WTC11 (cell line): ENCODE measurements at places on chromosomes 5 and 9. TPM values are rescaled to one million over a fixed set of nuclear protein-coding genes. Genes with fewer than 3 reads are reported as not detected.

GRCh38 chr5:146646441-146646840 lies 130.5 kb upstream of the GPR151 start:
- no peak for DNase-seq
- H3K4me3 ChIP-seq, result no peak overlapping the region
- no peak overlapping the region for H3K27ac ChIP-seq
- peaks cover 6% of the 10 kb centered on the region for H3K4me1 ChIP-seq
- H3K27me3 ChIP-seq, result no peaks in the 10 kb centered on the region
- no peaks in the 10 kb centered on the region for H3K36me3 ChIP-seq

DNA sequence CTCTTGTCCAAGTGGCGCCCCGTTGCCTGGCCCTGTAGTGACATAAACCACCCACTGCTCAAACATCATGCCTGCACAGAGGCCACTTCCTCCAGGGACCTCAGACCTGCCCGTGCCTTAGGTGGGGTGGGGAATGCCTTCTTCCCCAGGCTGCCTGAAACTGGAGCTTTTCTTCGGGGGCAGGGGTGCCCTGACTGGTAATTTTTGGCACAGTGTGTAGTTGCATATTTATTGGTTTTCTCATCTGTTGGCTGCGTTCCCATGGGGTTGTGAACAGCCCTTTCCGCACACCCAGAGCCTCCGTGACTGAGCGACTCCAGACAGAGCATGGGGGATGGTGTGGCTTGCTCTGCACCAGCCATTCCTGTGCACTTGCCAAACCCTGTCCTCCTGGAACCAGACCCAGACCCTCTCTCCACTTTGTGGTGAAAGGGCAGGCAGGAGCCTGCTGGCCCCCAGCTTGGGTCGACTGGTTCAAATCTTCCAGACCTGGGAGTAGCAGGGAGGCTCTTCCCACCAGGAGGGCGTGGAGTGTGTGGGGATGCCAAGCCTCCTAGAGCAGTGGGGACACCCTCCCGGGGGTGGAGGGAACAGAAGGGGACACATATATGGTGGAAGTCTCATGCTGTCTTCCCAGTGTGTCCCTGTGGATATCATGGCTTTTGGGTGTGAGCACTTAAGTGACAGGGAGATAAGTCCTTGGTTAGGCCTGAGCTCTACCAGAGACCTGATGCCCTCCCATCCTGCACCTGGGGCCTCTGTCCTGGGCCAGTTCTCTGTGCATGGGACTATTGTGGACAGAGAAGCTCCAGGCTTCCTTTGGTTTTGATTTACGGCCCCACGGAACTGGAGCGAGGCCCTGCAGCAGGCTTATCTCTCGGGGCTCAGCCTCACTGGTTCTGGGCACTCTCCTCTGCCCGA lies 39.6 kb downstream of the WNK2 start:
- peak overlapping the region; percentile 38; the same call in 1 of the 2 replicates for H3K27ac ChIP-seq
- peaks cover 15% of the 10 kb centered on the region for H3K4me1 ChIP-seq
- H3K4me3 ChIP-seq, result no peak overlapping the region
- no peaks in the 10 kb centered on the region for H3K27me3 ChIP-seq
- no peak for DNase-seq

DNA sequence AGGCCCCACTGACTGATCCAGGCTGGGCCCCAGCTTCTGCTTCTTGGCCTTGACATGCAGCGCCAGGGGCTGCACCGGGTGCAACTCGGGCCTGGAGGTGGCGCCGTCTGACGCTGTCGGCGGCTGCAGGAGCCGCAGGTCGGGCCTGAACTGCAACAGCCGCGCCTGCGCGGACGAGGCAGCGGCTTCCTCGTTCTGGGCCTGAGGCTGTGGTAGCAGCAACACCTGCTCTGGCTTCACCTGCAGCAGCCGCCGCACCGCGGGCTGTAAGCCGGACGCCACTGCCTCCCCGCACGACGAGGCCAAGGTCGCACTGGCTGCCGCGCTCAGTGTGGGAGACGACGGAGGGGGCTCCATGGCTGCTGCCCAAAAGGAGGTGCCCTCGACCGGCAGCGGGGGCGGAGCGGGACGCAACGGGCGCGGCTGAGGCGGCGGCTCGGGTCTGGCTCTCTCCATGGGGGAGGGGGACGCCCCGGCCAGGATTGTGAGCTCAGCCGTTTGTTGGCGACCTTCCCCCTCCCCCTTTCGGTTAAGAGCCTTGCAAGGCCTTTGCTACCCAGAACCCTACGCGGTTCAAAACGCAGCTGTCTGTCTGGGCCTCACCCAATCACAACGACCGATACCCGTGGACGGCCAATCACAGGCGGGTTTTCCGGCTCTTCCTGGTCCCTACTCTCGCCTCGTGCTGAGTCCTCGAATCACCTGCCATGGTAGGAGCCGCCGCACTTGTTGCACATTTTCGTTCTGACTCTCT lies 438 bp downstream of the SOX30 start:
- peak; percentile 89 for DNase-seq
- H3K4me3 ChIP-seq, result peak overlapping the region; percentile 57
- peaks cover 22% of the 10 kb centered on the region for H3K36me3 ChIP-seq
- peaks cover 45% of the 10 kb centered on the region for H3K27me3 ChIP-seq

DNA sequence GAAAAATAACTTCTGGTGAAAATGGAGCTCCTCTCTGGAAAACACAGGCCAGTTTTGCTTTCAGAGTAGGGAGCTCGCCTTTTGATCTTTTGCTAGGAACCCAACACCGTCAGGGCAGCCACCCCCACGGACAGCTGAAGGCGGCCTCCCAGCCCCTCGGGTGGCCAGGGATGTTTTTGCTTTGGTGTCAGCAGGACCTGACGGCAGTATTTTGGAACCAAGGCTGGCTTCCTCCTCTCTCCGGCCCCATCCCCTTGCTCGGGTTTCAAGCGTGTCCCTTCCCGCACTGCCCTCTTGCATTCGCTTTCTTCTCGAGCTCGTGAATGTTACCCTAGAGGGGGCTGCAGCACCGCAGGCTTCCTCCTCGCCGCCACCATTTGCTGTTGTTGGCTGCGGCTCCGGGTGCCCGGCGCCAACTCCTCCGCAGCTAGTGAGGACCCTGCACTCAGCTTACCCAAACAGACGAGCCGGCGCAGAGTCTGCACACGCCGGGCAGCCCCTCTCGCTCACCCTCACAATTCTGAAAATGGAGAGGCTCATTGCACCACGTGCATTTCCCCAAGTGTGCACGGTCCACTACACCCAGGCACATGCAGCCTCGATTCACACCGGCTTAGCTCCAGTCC lies 35.5 kb upstream of the ADAMTSL1 start:
- peak; percentile 52 for DNase-seq
- H3K36me3 ChIP-seq, result no peaks in the 10 kb centered on the region
- H3K27ac ChIP-seq, result no peak overlapping the region
- H3K4me1 ChIP-seq, result peaks cover 17% of the 10 kb centered on the region
- H3K27me3 ChIP-seq, result peaks cover 16% of the 10 kb centered on the region

DNA sequence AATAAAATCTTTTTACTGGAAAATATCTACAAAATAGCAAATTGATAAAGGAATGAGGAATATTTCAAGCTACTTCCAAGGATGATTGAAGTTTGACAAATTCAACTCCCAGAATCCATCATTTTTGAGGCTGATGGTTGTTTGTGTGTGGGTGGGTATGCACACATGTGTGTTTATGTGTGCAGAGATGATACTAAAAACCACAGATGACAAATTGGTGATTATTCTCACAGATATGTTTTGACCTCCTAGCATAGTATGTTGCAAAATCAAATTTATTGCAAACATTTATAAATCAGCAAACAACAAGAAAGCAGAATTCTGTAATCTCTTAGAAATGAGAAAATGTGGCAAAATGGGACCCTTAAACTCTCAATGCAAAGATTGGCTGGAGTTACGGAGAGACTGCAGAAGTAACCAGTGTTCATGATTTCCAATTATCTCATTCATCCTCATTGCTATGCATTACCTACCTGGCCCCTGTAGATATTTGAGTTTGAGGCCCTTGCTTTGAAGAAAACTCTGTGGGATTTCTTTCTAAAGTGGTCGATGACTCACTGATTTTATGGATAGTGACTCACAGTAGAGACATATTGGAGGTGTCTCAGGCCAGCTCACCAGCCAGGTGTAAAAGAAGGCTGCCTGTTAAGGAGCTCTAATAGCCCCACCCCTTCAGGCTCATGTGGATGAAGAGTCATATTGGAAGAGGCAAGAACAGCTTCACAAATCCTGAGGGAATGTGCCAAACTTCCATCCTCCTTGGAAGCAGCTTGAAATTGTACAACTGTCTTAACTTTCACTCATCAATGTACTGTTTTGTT lies 44.6 kb upstream of the TMC1 start:
- no peak overlapping the region for H3K4me3 ChIP-seq
- peaks cover 9% of the 10 kb centered on the region for H3K4me1 ChIP-seq
- no peak overlapping the region for H3K27ac ChIP-seq
- no peak for DNase-seq

Gene PKD2L2
- 0.21 TPM in 1 of 3 replicates, not detected in the others for total RNA-seq

DNA sequence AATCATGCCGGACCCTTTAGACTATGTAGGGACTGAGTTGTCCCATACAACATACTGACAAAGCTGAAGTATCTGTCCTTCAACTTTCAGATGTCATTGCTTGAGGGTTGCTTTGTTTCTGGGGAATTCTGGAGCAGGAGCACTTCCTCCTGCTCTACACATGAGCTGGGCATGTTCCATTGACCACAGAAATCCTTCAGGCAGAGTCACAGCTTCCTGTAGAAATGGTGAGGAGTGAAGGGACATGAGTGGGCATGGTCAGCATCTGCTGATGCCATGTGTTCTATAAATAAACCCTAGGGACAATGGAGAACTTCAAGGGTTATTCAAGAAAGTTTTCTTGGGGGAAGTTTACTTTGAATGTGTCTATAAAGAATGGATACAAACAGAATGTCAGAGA lies 296.6 kb upstream of the FBXL7 start:
- no peak overlapping the region for H3K4me3 ChIP-seq
- no peak for DNase-seq
- peaks cover 63% of the 10 kb centered on the region for H3K27me3 ChIP-seq
- H3K36me3 ChIP-seq, result peaks cover 5% of the 10 kb centered on the region
- no peaks in the 10 kb centered on the region for H3K4me1 ChIP-seq

DNA sequence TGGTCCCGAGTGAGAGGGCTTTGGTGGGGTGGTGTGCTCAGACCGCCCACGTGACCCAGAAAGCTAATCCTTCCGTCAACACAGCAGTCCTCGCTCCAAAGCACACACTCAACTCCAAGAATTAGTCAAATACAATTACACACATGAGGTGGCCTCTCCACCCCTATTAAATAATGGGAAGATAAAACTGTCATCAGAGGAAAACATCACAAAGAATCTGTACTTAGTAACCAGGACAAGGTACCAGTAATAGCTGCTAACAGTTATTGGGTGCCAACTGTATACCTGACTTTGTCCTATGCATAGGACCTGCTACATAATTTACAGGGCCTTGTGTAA lies 222.8 kb downstream of the HSPA4 start:
- H3K4me1 ChIP-seq, result no peaks in the 10 kb centered on the region
- H3K27me3 ChIP-seq, result no peaks in the 10 kb centered on the region
- no peak overlapping the region for H3K27ac ChIP-seq
- H3K36me3 ChIP-seq, result no peaks in the 10 kb centered on the region
- H3K4me3 ChIP-seq, result no peak overlapping the region
- DNase-seq, result no peak

- no peak overlapping the region for H3K27ac ChIP-seq
- peaks cover 5% of the 10 kb centered on the region; the same call in 1 of the 2 replicates for H3K36me3 ChIP-seq
- H3K4me3 ChIP-seq, result no peak overlapping the region
Measured at GRCh38 chr5:165459232-165459631, 1953.8 kb downstream of the MAT2B start.
